ENCODE measurements at places on chromosomes 7 and 10.

DNA sequence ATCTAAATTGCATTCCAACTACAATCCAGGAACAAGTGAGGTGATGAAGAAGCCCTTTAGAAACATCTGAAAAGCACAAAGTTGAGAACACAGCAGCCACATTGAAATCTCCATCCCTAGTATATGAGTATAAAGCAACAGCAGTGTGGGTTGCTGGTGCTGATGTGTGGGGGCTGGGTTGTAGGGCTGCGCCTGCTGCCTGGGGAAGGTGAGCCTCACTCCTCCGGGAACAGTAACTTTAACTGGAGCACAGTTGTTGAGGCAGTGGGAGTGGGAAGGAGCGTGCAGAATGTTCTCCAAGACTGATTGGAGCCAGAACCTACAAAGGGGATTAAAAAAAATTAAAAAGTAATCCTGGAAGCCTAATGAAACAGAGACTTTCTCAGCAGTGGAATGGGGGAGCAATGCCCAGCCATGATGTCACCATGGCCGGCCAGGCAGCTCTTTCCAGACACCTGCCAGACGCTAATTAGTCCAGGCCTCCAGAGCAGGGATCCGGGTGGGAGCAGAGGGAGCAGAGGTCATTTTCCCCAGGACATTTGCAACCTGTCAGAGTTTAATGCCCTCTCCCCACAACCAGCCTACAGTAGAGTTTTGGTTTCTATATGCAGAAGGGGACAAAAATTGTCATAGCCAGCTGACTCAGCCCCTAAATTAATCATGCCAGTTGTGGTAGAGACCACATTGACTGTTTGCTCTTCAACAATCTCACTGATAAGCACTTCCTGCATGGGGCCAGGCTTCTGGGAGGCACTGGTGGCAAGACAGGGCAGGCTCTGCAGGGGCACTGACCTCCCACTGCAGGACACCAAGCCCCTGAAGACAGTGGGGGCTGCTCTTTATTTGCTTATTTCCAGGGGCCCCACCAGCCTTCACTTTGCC, 133.0 kb upstream of the ZNF32 start:
- peak; percentile 13 for DNase-seq

DNA sequence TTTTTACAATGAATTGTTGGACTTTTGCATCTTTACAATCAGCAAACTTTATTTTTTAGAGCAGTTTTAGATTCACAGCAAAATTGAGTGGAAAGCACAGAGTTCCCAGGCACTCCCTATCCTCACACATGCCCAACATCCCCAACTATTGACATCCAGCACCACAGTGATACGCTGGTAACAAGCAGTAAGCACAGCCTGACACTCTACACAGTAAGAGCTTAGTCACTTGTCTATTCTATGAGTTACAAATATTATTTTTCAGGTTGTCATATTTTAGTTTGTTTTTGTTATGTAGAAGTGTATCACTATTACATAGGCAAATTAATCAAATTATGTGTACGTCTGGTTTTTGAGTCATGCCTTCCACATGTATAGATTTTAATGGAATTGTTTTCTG, 27.0 kb upstream of the GIMAP7 start:
- DNase-seq: no peak

DNA sequence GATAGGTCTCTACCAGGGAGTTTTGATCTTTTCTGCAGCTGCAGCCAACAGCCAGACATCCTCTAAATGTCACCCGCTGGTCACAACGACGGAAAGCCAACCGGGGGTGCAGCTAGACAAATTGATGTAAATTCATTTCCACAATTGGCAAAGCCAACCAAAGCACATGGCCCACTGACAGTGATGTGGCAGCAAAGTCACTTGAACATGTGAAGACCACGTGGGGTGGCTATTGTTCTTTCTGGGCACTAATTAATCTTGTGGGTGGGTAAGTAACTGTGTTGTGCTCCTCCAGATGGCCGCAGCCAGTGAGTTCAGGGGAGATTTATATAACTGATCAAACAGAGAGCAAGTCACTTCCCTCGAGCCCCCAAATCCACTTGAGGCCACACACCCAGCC, 354.1 kb downstream of the ANKRD30A start:
- no peak for DNase-seq

- DNase-seq: no peak
Observed at GRCh38 chr10:1544929-1545328, 192.4 kb downstream of the ADARB2 start.

GRCh38 chr7:46544396-46545008, 623.4 kb upstream of the IGFBP3 start:
- peak; percentile 83 for DNase-seq

- no peak for DNase-seq
Observed at GRCh38 chr10:61316676-61317265, 136.4 kb downstream of the TMEM26 start.

DNA sequence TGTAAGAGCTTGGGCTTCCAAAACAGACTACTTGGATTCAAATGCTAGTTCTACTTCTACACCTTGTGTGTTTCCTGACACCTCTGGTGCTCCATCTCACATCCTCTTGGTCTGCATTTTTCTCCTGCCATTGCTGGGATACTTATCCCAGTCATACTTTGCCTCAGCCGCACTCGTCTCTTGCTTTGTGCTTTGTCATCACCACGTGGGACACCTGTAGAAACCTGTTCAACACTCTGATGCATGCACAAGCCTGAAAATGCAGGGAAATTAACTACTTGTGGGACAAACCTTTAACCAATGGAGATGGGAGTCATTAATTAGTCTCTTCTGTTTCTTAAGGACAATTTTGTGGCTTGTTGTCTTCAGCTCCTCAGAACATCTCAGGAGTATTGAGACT, 94.2 kb upstream of the PHYHIPL start:
- DNase-seq: no peak

- peak; percentile 33 for DNase-seq
Observed at GRCh38 chr10:124291001-124291701, 127.6 kb downstream of the OAT start.

- no peak for DNase-seq
Observed at GRCh38 chr7:129980667-129981066, 27.9 kb upstream of the UBE2H start.

DNA sequence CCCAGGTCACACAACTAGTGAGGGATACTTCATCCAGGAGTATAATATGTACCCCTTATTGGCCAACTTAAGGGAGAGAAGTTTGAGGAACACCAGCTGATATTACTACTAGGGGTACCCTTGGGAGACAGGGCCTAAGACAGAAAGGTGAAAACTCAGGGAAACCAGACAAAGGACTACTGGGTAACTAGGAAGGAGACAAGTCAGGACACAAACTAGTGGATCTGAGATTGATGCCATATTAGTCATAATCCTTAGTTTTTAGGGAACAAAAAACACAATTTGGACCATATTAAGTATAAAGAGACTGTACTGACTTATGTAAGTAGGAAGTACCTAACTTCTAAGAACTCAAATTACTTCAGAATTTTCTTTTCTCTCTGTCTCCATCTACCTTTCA, 79.3 kb upstream of the CCDC6 start:
- DNase-seq: no peak

DNA sequence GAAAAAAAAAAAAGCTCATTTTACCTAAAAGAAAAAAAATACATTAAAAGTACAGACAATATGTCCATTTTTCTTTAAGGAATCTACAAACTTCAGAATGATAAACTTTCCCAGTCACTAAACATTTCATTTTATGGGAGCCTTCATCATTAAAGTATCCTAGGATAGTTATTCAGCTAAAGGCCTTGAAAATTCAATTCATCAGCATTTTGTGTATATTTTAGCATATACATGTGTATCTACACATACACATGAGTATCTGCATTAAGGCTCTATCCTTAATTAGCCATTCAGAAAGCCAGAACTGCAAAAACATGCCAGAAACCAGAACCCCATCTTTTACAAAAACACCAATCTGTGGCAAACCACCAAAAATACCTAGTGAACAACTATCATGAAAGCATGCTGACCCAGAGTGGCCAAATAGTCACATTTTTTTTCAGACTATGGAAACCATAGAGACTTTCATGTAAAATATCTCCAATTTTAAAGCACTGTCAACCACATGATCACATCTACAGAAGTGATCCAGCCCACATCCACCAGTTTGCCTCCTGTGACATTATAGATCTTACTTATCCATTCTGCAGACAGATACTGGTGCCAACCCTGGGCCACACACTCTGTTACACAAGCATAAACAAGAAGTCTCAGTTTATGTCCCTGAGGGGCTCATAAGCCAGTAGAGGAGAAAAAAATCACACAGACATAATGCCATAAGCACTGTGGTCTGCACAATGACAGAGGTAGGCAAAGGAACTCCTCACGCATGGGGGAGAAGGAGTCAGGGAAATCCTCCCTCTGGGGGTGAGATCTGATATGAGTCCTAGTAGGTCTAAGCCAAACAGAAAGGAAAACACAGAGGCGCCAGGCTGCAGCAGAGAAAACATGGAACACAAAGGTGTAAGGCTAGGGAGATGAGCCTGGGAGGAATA, 79.2 kb downstream of the SRPK2 start:
- no peak for DNase-seq

DNA sequence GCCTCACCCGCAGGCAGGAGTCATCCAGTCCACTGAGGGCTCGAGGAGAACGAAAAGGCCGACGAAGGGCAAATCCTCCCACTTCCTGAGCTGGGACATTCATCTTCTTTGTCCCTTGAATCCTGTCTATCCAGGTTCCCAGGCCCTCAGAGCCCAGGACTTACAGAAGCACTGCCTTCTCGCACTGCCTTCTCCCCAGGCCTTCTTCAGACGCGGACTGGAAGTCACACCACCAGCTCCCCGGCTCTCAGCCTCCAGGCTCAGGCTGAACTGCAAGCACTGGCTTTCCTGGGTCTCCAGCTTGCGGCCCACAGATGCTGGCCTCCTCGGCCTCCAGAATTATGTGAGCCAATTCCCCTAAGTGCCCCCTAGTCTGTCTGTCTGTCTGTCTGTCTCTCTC, 6.4 kb upstream of the MMP21 start:
- DNase-seq: no peak

- DNase-seq: no peak
Observed at GRCh38 chr10:14329746-14330173, 964 bp downstream of the FRMD4A start.

GRCh38 chr10:79293841-79294581, 53.3 kb upstream of the PPIF start:
- peak; percentile 23 for DNase-seq

- peak; percentile 80 for DNase-seq
Observed at GRCh38 chr7:46909601-46910051, 672.3 kb downstream of the TNS3 start.

- DNase-seq: no peak
Observed at GRCh38 chr7:49775065-49775948, 1.9 kb downstream of the VWC2 start.

- DNase-seq: no peak
Observed at GRCh38 chr10:124724279-124725027, 19.7 kb downstream of the FAM53B start.

GRCh38 chr10:120115959-120116358, 223.4 kb downstream of the SEC23IP start:
- DNase-seq: no peak

Measured in cardiac fibroblast (primary cell).